ENCODE measurements at places on chromosomes 1 and 21. TPM values are rescaled to one million over a fixed set of nuclear protein-coding genes. Genes with fewer than 3 reads are reported as not detected.

The CFAP74 gene
- total RNA-seq, result not detected

The B4GALT2 gene
- total RNA-seq, result 20.1 TPM

The OR2M3 gene
- total RNA-seq, result not detected

The SHISAL2A gene
- total RNA-seq, result 5.7 TPM

The TMEM269 gene
- not detected for total RNA-seq

The KLF17 gene
- not detected for total RNA-seq

The FAM72B gene
- 41.1 TPM for total RNA-seq

The SYCP1 gene
- not detected for total RNA-seq

The TRPM2 gene
- total RNA-seq, result 32.7 TPM

The LY9 gene
- total RNA-seq, result 1.3 TPM

Measured in activated CD8-positive, alpha-beta memory T cell treated with anti-CD3 and anti-CD28 coated beads, Interleukin-2, amount 10 ng/mL, durations not matched to agents 7 days and 5 days (primary cell).